Dermis microvascular lymphatic vessel endothelial cell (primary cell): ENCODE measurements at places on chromosomes 4 and X.
A peak's percentile ranks its signal among the peaks of the same experiment; 100 is the strongest.

GRCh38 chr4:105765690-105766407 lies 57.3 kb downstream of the GSTCD start:
- peak; percentile 95 for DNase-seq

DNA sequence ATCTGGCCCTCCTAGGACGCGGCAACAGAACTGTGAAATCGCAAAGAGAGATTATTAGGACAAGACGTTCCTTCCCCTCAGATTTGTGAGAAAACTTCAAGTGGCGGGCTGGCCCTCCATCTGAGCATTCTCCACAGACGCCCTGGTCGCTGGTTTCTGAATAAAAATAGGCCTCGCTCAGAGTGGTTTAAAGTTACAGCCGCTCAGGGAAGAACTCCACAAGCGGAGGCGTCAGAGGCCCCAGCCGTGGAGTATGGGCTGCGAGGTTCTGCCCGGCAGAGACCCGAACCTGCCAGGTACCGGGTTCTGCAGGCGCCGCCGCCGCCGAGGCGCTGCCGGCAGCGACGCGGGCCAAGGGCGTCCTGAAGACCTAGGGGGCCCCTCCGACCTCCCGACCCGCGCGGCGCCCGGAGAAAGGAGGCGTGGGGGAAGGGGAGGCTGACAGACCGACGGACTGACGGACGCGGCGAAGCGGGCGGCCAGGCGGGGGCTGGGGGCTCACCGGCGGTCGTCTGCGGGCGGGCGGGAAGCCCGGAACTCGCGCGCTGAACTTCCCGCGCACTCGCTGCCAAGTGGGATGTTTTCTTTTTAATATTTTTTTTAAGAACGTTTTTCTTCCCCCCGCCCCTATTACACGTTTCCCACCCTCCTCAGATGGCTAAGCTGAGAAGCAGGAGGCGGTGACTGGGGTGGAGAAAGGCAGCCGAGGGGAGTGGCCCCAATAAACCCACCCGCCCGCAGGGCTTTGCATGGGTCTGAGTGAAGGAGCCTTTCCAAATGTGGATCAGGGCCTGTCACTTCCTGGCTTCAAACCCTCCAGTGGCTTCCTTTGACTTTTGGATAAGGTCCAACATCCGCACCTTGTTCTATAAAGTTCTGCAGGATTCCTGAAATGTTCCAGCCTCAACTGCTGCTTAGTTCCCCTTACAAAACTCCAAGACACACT lies at the start of gene PABPC4L:
Gene PABPC4L (minus strand): TSS at position 574 of the 946 bp plus-strand sequence. CDS start 770 bp downstream, outside the sequence.
- DNase-seq = no peak

DNA sequence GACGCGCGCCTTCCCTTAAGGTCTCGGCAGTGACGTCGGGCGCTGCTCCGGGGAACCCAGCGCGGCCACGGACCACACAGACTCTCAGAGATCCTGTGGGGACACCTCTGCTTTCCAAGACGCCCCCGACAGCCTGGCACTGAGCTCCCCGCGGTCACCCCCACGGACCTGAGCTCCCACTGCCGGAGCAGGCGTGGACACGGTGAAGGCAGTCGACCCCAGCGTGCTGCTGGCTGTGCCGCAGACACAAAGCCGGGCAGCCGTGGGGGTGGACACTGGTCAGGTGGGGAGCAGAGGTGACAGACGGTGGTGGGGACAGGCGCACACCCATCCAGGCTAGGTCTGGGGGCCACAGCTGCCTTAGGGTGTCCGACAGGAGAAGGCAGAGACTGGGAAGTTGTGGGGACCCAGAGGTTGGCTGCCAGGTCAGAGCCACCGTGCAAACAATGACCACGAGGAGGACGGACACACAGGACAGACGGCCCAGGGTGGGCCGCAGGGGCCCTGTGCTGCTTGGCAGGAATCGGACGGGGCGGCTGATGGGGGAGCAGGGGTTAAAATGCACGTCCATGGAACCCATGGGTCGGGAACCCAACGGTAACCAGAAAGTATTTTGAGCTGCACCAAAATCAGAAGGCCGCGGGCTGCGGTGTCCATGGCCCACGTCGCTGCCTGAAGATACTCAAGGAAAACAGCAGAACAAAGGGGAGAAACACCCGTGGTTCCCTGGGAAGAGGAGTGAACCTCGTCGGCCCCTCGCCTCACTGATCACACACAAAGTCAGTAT lies 16.6 kb upstream of the GTPBP6 start:
- DNase-seq = no peak

GRCh38 chr4:152065545-152065944 lies 304.7 kb upstream of the GATB start:
- DNase-seq = no peak

DNA sequence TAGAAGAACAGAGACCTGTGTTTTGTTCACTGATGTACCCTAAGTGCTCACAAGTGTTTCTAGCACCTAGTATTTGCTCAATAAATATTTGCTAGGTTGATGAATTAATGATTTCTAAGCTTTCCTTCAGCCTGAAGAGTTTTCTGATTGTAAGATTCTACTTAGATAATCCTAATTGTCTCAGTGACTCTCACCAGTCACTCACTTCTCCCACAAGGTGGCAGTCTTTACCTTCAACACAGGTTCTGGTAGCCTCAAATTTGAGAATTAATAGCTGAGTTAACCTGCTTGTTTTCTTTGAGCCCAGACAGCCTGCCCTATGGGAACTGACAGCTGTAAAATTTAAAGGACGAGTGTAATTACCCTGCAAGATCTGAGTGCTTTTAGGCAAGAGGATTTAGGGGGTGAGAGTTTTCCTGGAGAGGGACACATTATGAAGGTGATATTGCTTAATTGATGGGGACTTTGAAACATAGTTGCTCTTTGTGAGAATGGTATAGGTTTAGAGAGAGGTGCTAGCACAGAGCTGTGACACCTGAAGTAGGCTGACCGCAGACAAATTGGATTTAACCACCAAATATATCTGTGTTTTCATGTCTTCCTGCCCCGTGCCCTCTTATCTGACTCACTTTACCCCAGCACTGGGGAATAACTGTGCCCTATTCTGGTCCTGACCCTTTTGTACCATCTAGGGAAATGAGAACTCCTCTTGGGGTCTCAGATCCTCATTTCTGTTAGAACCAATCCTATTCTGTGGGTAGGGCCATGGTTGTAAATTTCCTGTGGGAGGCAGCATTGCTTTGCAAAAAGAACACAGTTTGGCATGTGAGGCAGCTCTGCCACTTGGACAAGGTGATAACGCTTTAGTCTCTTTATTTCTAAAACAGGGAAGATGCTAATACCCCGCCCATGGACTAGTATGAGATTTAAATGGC lies 27.7 kb downstream of the CD38 start:
- peak; percentile 60 for DNase-seq

- DNase-seq = no peak
Observed at GRCh38 chrX:10471418-10471817, 149.0 kb downstream of the MID1 start.

GRCh38 chrX:123184866-123185276 lies 793 bp downstream of the GRIA3 start:
- no peak for DNase-seq

GRCh38 chrX:9786798-9787635 lies 788 bp downstream of the SHROOM2 start:
- no peak for DNase-seq

GRCh38 chr4:168842186-168842585 lies 167.9 kb downstream of the CBR4 start:
- no peak for DNase-seq

DNA sequence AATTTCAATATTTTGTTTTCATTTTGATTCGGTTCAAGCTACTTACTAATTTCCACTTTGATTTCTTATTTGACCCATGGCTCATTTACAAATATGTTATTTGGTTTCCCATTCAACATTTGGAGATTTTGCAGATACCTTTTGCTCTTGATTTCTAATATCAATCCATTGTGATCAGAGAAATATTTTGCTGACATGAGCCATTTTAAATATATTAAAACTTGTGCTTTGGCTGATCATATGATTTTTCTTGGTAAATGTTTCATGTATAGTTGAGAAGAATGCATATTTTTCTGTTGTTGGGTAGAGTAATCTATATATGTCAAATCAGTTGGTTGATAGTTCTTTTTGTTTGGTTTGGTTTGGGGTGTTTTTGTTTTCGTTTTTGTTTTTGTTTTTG lies 95.0 kb downstream of the GASK1B start:
- no peak for DNase-seq

- no peak for DNase-seq
Observed at GRCh38 chrX:134935276-134935675, 55.5 kb upstream of the SMIM10 start.

- DNase-seq = no peak
Observed at GRCh38 chr4:118035309-118035708, 1.0 kb downstream of the NDST3 start.

DNA sequence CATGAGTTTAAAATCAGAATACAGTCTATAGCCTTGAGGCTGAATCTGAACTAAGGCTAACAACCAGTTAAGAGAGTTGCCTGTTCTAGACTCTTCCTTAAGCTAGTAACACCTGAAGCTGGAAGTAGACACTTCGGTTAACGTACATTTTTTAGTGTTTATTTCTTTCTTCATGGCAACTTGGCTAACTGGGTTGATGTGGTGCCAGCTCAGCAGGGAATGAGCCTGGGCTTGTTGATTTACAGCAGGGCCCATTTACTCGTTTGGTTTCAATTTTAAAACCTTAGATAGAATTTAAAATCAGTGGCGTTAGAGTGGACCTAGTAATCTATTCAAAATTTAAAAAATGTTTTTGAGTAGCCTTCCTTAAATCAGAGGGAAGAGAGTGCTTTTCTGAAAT lies 137.6 kb upstream of the ESX1 start:
- DNase-seq = no peak

DNA sequence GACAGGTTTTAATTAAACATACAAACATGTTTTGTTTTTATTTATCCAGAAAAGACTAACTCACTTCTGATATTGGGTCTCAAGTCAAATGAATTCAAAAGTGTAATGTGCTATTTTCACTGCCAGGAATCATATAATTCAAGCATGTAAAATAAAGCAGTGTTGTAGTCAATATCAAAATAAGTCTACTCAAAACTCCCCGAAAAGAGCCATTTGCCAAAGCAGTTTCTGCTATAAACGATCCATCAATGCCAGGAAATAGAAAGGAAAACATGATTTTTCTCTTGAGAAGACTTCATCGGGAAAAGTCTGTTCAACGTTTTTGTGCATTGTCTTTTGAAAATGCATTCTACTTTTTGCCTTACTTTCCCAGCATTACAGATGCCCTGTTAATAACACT lies 633.3 kb downstream of the FAT4 start:
- DNase-seq = no peak
